Occipital lobe (tissue), 3 donors: ENCODE measurements at places on chromosomes 16 and 17.
A peak's percentile ranks its signal among the peaks of the same experiment; 100 is the strongest.

GRCh38 chr17:55822028-55822427 is 71.2 kb downstream of the PCTP start:
- DNase-seq, result no peak

- no peak for DNase-seq
Observed at GRCh38 chr17:4554441-4554996, 665 bp downstream of the MYBBP1A start.

GRCh38 chr17:68221786-68222185 is 26.1 kb upstream of the AMZ2 start:
- DNase-seq, result no peak

DNA sequence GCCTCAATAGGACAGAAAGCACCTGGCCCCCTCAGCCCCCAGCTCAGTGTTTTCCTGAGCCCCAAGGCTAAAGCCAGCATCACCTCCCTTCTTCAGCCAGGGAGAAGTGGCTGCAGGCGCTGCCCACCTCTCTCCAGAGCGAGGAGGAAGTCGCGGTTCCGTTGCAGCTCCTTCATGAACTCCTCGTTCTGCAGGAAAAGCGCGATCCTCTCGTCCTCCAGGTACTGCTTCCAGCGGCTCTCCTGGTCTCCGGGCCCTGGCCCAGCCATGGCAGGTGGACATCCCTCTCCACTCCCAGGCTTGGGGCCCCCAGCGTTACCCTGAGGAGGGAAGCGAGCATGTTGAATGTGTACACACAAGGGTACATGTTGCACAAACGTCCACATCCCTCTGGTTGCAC is 22.7 kb upstream of the MRPS23 start:
- no peak for DNase-seq

DNA sequence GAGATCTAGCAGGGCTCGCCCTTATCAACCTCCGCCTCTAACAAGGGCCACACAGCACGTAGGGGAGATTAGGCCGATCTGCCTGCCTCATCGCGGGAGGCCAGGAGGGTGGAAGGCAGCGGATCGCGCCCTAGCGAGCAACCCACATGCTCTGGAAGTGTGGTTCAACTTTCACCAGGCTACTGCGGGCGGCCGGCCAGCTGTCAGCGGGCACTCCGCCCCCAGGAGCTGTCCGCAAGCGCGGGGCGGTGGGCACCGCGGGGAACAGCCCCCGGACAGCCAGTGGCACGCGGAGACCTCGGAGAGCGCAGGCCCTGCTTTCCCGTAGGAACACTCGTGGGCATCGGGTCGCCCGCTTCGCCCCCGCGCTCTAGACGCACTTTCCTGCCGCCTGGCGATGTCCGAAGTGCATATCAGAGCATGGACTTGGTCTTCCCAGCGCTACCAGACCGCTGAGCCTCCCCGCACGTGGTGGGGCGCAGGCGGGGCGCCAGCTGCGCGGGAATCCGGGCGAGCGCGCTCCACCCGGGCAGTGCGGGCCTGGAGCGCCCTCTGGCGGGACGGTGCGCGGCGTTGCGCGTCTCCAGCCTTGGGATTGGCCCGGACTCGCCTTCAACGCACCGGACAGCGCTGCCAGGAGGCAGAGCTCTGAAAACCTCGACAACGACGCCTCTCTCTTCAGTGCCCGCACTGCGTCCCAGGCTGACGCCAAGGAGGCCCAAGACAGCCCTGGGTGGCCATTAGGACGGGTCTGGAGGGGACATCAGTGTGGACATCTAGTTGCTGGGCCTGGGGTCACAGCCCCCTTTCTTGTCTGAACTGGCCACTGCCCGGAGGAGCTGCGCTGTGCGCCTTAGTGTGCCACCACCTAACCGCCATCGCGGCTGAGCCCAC is 3.6 kb upstream of the ZNHIT3 start:
- DNase-seq, result peak; percentile 74

DNA sequence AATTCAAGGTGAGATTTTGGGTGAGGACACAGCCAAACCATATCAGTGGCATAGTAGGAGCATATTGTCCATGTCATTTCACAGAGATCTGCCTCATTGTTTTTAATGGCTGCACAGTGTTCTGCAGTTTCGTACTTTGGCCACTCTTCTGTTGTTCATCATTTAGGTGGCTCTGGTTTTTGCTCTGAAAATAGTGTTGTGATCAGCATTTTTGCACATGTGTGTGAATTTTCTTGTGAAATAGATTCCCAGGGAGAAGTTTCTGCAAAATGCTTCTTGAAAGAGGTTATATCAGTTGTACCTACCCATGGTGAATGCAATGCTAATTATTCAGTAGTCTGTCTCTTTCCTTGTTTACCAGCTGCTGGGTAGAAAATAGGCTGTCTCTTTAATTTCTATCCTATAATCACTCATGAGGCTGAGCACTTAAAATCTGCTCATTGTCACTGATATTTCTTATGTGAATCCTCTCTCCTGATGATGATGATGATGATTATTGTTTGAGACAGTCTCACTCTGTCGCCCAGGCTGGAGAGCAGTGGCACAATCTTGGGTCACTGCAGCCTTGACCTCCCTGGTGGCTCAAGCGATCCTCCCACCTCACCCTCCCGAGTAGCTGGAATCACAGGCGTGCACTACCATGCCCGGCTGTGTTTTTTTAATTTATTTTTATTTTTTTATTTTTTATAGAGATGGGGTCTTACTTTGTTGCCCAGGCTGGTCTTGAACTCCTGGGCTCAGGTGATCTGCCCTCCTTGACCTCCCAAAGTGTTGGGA is 10.5 kb downstream of the LCMT1 start:
- no peak for DNase-seq

- DNase-seq, result no peak
Observed at GRCh38 chr16:17433577-17434451, 36.9 kb downstream of the XYLT1 start.
